Foreskin fibroblast (primary cell): ENCODE measurements at places on chromosomes 11 and 22.

- DNase-seq: no peak
Observed at GRCh38 chr22:32830957-32831356, 29.5 kb downstream of the TIMP3 start.

- DNase-seq: no peak
Observed at GRCh38 chr11:92192141-92192540, 32.5 kb upstream of the FAT3 start.

GRCh38 chr11:13297917-13298356, 20.3 kb downstream of the BMAL1 start:
- no peak for DNase-seq

GRCh38 chr11:83152264-83152663, 4.7 kb upstream of the PCF11 start:
- DNase-seq: no peak

DNA sequence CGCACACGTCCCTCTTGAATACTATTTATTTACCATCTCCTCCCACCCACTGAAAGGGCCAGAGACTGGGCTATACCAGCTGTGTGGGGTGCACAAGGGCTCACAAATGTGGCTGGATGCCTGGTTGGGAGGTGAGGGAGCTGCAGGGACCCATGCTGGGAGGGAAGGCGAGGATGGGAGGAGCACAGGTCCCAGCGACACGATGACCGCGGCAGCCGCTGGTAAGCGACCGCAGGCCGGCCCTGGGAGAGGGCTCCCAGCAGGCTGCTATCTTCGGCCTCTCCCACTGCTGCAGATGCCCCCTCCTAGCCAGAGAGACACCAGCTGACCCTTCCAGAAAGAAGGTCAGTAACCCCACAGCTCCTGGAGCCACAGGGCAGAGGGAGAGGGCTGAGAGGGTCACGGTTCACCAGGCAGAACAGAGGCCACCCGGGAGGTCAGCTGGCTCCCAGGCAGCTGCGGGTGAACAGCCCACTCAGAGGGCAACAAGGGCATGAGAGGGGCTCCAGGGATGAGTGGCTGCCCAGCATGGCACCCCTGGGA, 163.9 kb downstream of the CRYBB2 start:
- no peak for DNase-seq

GRCh38 chr11:109390752-109391151, 31.2 kb upstream of the C11orf87 start:
- DNase-seq: no peak

GRCh38 chr11:96335388-96335787, 7.6 kb downstream of the MAML2 start:
- DNase-seq: no peak

DNA sequence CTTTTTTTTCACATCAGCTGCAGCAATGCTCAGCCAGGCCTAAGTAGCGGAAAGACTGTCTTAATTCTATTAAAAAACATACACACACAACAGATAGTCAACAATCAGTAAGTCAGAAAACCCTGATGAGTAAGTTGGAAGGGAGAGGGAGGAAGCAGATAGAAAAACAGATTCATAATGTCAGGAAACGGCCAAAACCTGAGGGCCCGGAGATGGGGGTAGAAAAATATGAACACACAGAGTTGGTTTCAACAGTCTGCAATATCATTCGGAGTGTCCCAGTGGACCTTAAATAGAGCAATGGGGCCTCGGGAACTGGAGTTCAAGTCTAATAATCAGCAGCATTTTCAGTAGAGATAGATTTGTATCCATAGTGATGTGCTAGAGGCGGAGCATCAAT, 14.8 kb downstream of the LRRC55 start:
- no peak for DNase-seq

DNA sequence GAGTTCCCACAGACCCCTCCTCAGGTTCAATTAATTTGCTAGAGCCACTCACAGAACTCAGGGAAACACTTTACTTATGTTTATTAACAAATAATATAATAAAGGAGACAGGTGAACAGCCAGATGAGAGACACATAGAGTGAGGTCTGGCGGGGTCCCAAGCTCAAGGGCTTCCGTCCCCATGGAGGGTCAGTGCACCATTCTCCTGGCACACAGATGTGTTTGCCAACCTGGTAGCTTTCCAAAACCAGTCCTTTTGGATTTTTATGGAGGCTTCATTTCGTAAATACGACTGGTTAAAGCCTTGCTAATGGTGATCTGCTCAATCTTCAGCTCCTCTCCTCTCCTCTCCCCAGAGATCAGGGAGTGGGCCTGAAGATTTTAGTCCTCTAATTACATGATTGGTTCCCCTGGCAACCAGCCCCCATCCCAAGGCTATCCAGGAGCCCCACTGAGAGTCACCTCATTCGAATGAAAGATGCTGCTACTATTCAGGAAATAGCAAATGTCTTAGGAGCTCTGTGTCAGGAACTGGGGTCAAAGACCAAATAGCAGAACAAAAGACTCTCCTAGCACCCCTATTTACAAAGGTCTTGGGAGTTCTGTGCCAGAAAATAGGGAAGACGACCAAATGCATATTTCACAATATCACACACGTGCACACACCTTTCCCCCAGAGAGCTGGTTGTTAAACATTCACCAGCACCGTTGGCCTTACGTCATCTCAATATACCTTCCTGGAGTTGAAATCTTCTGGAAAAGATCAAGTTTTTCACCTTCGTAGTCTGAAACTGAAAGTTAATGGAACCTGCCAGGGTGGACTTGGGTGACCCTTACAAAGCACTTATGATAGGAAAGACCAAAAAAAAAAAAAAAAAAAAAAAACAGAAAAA, 23.8 kb upstream of the CAPRIN1 start:
- no peak for DNase-seq

DNA sequence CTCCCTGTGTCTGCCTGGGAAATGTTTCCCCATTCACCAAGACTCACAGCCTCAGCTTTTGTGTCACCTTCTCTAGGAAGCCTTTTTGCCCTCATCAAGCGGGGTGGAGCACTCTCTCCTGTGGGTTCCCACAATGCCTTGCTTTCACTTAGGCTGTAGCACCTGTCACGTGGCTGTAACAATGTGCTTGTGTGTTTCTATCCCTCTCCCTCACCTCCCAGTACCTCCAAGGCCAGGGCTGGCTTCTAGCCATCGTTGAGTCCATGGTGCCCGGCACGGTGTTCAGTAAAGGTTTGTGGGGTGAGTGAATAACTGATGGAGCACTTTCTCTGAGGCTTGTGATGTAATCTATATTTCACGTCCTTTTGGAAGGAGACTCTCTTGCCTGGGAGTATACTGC, 153.2 kb downstream of the TTC17 start:
- DNase-seq: no peak

- DNase-seq: peak; percentile 71
Observed at GRCh38 chr22:26573026-26573662, 16.8 kb downstream of the TPST2 start.

GRCh38 chr11:42237701-42238235, 778.3 kb upstream of the LRRC4C start:
- DNase-seq: peak; percentile 6

DNA sequence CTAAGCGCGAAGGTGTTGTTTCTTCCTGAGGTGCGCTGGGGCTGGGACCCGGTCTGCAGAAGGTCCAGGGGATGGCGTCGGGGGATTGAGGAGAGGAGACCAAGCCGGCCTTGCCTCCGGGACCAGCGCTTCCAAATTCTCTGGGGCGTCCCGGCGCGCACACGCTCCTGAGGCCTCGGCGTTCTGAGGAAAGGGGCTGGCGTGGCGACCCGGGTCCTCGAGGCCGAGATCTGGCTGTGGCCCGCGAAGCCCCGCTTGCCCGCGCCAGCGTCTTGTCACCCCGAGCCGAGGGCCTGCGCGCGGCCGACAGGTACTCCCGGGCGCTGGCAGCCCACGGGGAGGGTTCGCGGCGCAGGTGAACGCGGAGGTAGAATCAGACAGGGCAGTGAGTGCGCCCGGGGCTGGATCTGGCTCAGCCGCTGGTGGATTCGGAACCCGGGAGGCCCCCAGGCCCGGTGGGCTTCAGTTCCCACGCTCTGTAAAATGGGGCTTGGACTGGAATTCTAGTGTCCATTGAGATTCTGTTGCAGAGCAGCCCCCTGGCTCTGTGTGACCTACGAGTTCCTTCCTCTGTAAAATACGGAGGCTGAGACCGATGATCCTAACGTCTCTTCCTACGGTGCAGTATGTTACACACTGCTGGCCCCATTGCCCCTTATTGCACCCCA, 14.7 kb downstream of the SSH3 start:
- no peak for DNase-seq

DNA sequence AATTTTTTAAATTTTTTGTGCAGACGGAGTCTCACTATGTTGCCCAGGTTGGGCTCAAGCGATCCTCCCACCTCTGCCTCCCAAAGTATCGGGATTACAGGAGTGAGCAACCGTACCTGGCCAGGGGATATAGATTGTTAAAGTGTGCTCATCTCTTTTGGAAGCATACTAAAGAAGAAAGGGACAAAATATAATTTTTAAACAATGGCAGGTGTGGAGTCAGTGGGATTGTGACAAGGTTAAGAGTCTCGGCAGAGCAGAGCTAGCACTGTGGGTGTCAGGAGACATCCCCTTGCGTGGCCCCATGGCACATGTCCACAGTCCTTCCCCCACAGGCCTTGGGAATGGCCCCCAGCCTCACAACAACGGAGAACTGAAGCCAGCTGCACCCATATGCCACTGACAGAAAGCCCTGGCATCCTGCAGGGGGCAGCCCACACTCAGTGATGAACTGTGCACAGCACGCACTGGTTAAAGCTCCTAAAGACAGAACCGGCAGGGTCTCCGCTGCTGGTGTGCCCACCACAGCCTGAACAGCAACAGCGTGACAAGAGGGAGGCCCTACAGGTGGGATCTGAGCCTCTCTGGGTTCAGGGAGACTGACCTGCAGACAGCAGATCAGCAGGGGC, 29.9 kb downstream of the SERPIND1 start:
- peak; percentile 26 for DNase-seq

DNA sequence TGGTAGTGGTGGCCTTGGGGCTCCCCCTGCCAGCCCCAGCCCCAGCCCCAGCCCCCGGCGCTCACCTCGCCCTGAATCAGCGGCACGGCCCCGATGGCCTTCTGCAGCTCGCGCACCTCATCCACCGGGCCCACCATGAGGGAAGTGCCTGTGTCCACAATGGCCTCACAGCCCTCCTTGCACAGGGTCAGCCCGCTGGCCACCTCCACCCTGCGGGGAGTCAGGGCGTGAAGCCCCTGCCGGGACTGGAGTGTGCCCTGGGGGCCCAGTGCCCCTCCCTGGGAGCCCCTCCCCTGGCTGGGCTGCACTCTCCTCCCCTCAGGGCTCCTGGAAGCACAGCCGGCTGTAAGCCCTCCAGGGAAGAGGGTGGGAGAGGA, 3.5 kb upstream of the IFITM10 start:
- no peak for DNase-seq

DNA sequence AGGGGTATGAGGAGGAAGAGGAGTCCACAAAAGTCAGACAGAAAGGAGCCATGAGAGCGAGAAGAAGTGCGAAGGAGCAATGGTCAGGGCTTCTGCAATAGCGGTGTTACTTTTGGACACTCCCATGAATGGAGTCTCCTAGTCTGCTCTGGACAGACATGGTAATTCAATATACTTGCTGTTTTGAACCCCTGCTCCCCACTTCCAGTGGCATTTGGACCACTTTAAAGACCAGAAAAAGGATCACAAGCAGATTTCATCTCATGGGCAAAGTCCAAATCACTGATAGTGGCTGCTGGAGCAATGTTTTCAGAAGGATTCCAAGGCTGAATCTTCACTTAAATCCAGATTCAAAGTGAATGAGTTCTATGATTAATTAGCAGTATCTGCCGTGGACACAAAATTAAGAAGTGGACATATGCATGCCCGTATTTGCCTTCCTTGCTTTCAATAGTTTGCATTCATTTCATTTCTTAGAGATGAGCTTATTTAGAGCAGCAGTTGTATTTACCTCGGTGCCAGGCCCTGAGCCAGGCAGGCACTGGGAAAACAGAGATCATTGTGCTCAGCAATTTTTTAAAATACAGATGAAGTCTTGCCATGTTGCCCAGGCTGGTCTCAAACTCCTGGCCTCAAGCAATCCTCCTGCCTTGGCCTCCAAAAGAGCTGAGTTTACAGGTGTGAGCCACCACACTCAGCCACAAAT, 72.0 kb downstream of the SLC1A2 start:
- DNase-seq: no peak

DNA sequence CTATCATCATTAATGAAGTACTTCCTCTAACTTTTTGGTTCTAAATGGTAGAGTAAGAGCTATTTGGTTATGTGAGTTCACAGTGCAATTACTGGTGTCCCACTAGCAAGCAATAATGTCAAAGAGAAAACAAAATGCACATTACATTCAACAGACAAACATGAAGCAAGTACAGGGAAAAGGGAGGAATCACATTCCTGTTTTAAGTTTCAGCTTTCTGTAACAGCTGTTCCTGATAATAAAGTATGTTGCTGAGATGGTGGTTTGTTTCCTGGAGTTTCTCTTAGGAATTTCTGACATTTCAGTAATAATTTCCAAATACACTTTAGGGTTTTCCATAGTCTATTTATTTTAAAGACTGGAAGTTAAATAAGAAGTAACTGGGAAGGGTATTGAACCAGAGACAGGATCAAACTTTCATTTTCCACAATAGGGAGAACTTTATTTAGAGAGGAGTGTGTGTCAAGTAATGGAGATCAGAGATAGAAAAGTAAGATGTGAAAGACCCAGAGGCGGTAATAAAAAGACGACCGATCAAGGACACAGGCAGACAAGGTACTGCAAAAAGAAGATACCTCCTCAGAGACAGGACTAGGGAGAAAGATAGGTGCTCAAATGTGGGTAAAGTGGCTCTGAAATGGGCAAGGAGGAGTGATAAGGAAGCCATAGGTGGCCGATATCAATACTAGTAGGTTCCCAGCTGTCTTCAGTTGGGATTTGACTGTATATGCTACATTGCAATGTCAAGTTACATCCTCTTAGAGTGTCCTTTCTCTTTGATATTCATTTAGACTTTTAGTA, 20.8 kb upstream of the CLNS1A start:
- peak; percentile 41 for DNase-seq

- no peak for DNase-seq
Observed at GRCh38 chr11:117187428-117187798, 8.9 kb downstream of the SIDT2 start.

GRCh38 chr22:45201678-45202332, 38.1 kb downstream of the NUP50 start:
- DNase-seq: no peak

DNA sequence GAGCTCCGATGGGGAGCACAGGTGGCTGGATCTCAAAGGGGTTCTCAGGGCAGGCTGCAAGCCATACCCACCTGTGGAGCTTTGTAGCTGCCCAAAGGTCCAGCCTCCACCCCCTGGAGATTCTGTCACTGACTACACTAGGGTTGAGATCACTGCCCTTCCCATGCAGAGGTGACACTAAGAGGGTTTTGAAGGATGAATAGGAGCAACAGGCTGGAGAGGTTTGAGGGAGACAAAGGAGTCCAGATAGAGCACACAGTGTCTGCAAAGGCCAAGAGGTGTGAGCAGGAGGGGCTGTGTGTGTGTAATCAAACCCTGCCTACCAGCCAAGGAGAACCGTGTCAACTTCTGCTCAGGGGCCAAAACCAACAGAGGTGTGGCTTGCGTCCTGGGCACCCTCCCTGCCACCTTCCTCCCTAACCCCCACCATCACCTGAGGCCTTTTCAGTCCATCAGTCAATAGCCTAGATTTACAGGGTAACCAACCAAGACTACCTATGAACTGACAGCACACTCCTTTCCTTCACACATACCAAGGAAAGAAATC, 43.0 kb upstream of the WNT11 start:
- no peak for DNase-seq

- DNase-seq: no peak
Observed at GRCh38 chr11:37391615-37392014, 793.6 kb upstream of the RAG2 start.

- DNase-seq: no peak
Observed at GRCh38 chr22:44263547-44263946, 49.2 kb downstream of the SHISAL1 start.

- no peak for DNase-seq
Observed at GRCh38 chr11:106011481-106011880, 10.6 kb downstream of the MSANTD4 start.

- DNase-seq: no peak
Observed at GRCh38 chr11:17611503-17612220, 64.6 kb downstream of the OTOG start.
